ENCODE measurements at places on chromosomes 1 and 21.

DNA sequence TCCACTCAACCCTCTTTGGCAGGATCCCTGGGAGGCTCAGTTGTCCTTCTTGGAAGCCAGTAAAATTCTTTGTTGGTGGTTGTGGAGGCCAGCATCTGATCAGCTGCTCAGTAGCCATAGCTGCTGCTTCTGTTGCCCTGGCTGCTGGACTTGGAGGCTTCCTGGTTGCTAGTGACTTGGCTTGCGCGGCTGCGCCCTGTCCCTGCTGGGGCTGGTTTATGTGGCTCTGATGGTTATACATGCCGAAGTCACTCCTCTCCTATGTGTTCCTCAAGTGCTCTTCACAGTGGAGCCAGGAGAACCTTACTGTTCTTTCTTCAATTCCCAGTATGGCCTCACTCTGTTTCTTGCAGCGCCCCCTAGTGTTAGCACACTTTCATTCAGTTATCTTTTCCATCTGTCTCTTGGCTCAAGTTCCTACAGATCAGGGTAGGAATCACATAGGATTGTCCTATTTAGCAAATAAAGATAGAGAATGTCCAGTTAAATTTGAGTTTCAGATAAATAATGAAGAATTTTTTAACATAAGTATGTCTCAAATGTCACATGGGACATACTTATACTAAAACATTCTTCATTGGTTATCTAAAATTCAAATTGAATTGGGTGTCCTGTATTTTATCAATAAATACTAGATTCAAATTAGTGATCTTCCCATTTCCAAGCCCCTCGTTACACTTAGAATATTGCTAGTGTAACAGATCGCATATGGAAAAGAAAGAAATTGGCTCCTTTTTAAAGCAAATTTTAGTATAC is 176.5 kb downstream of the TGFB2 start:
- DNase-seq: peak; percentile 45

DNA sequence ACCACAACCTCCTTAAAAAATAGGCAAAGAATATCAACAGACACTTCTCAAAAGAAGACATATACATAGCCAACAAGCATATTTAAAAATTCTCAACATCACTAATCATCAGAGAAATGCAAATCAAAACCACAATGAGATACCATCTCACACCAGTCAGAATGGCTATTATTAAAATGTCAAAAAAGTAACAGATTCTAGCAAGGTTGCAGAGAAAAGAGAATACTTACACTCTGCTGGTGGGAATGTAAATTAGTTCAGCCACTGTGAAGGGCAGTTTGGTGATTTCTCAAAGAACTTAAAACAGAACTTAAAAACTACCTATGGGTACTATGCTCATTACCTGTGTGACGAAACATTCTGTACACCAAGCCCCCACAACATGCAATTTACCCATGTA is 20.7 kb downstream of the CD1B start:
- DNase-seq: no peak

- DNase-seq: peak; percentile 76
Measured at GRCh38 chr1:85278853-85279314, 2.5 kb upstream of the BCL10 start.

GRCh38 chr21:32457360-32457840 is 44.9 kb downstream of the EVA1C start:
- DNase-seq: no peak

DNA sequence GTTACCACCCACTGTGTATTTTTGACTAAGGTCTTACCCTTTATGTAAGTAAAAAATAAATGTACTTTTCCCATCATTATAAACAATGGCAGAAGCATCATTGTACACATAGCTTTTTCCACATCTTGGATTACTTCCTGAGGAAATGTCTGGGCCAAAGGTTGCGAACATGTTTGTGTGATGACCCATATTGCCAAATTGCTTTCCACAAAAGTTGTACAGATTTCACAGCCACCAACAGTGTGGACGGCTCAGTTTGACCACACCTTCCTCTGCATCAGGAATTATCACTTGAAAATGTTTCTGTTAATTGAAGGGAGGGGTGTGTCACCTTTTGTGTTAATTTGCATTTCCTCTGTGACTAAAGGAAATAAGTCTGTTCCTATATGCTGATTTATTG is 25.7 kb downstream of the AKNAD1 start:
- DNase-seq: no peak

DNA sequence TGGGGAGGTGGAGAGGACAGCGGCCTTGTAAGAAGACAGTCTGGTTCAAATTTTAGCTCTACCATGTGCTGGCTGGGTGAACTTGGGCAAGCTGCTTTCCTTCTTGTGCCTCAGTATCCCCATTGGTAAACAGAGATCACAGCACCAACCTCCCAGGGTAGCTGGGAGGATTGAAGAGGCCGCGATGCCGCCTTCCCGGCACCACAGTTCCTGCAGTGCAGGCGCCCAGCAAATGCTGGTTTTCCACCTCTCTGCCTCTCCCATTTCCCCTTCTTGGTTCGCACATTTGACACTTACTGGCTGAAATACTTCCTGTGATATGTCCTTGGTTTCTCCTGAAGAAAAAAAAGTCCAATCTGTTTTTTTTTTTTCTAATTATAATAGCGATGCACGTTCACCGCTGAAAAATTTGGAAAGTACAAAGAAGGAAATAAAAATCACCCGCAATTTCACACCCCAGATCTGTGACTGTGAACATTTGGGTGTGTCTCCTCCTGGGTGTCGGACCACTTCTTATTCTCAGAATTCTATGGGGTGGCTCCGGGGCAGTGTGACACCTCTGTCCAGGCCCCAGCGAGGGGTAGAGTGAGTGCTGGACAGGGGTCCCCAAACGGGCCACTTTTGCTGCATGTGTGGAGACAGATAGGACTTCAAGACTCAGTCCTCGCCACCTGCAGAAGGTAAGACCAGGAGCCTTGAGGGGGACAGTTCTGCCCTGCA is 73.1 kb downstream of the RUNX3 start:
- DNase-seq: no peak

GRCh38 chr1:42420911-42421585 is 34.8 kb downstream of the ZMYND12 start:
- DNase-seq: peak; percentile 71

GRCh38 chr1:112251766-112252506 is 144.1 kb upstream of the CTTNBP2NL start:
- peak; percentile 16 for DNase-seq

DNA sequence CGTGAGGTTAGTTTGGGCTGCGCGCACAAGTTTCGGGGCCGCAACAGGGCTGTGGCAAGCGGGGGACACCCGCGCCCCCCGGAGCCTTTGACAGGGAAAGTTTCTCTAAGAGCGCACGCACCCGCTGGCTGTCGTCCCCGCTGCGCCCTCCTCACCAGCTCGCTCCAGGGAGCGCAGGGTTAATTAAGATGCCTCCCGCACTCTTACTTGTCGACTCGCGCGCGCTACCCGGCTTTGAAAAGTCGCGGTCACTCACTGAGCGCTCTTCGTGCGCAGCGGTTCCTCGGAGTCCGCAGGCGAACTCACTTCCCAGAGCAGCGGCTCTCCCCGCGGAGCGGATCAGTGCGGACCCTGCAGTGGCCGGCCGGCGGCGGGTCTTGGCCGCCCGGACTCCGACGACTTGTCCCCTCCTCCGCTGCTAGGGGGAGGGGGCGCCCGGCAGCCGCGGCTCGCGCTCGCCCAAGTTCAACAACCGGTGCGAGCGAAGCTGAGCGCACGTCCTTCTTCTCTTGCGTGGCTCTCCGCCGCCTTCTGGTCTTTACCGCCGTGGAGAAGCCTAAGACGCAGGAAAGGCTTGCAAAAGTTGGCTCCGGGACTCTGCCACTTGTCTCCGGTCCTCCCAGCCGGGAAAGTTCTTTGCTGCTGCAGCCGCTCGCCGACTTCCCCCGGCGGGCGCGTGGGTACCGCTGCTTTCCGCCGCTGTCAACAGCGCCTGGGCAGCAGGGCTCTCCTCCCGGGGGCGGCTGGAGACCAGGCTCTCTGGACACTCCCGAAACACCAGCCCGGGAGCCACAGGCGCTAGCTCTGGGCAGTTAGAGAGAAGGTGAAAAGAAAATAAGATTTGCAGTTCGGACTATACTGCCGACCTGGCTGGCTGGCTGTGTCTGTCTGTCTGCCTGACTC is 506 bp downstream of the JUN start:
- DNase-seq: peak; percentile 43

GRCh38 chr1:222979561-222979960 is 163.5 kb downstream of the TLR5 start:
- no peak for DNase-seq
